ENCODE measurements at places on chromosomes 3 and 15.

- DNase-seq = no peak
Observed at GRCh38 chr15:95405447-95405846, 925.1 kb upstream of the NR2F2 start.

GRCh38 chr3:109440353-109440752, 103.0 kb upstream of the DPPA4 start:
- DNase-seq = peak; percentile 51

GRCh38 chr3:168053115-168053514, 42.6 kb downstream of the GOLIM4 start:
- no peak for DNase-seq

- DNase-seq = no peak
Observed at GRCh38 chr3:182911782-182912111, 68.6 kb downstream of the DCUN1D1 start.

DNA sequence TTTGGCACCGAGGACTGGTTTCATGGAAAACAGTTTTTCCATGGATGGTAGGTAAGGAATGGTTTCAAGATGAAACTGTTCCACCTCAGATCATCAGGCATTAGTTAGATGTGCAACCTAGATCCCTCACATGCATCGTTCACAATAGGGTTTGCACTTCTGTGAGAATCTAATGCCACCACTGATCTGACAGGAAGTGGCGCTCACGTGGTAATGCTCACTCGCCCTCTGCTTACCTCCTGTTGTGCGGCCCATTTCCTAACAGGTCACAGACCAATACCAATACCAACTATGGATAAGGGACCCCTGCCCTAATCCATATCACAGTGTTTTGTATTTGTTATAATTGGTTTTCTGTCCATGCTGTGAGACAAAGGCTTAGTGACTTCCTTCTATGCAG, 58.9 kb downstream of the SLMAP start:
- no peak for DNase-seq

- no peak for DNase-seq
Observed at GRCh38 chr15:62653122-62653521, 389.4 kb upstream of the TPM1 start.

- DNase-seq = no peak
Observed at GRCh38 chr3:184648636-184649035, 63.2 kb downstream of the MAGEF1 start.

DNA sequence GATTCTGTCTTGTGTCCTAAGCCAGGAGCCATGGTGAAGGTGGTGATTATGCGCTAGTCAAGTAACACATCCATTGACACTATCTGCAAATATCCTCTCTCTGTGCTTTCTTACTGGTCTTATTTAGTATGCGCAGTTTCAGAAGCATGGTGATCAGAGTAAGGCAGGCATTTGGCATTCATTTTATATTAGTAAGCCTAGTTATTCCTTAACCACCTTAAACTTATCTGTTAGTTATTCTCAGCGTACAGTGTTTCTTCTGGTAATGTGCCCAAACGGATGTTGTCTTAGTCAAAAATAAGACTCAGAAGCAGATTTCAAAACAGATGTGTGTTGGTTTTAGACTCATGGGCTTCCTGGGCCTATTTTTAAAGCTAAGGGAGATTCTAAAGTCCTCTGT, 329.2 kb downstream of the GRM7 start:
- DNase-seq = no peak

DNA sequence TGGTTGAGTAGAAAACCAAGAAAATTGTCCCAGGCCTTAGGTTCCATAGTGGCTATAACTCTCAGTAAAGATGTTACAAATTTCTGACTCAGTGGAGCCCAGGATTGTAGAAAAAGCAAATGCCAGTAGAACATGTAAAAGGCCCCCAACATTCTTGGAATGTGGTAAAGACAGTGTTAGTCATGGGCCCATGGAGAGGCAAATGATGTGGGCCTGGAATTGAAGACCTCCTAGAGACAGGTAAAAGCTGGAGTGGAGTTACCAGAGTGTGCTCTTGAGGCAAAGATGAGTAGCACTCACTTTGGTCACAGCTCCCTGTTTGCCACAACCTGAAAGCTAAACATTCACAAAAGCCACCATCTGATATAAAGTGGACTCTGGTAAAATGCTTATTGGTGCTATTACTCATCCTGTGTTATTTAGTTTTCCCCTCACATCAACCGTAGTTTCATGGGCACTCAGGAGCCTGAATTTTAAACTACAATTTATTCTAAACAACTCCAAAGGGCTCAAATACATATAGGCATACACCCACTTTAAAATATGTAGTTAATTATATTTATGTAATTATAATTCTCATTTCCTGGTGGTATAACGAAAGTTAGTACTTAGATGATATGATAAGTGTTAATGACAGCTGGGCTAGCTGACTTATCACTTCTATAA, 359.6 kb upstream of the NECTIN3 start:
- no peak for DNase-seq

GRCh38 chr3:152355744-152356665, 87.3 kb downstream of the MBNL1 start:
- DNase-seq = no peak

- no peak for DNase-seq
Observed at GRCh38 chr3:41881233-41881821, 80.6 kb downstream of the ULK4 start.

- no peak for DNase-seq
Observed at GRCh38 chr3:45677033-45677446, 12.2 kb upstream of the SACM1L start.

GRCh38 chr15:42619656-42620371, 44.4 kb downstream of the STARD9 start:
- peak; percentile 64 for DNase-seq

DNA sequence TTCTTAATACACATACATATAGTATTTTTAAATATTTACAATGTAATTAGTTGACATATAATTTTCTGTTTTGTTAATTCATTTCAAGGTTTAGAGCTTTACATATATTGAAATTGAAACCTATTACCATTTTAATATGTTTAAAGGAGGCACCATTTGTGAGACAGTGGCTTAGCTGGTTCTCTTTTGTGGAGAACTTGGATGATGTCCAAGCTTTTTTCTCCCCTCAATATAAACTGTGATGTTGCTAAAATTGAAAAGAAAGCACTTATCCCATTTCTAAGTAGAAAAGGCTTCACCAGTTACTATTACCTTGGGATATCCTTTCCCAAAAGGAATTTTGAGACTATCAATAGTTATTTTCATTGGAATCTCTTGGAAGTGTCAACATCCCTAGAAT, 707.2 kb downstream of the NTRK3 start:
- DNase-seq = no peak

- DNase-seq = no peak
Observed at GRCh38 chr15:72958634-72959033, 93.6 kb upstream of the NEO1 start.

GRCh38 chr3:49781415-49782199, 4.7 kb downstream of the IP6K1 start:
- no peak for DNase-seq

DNA sequence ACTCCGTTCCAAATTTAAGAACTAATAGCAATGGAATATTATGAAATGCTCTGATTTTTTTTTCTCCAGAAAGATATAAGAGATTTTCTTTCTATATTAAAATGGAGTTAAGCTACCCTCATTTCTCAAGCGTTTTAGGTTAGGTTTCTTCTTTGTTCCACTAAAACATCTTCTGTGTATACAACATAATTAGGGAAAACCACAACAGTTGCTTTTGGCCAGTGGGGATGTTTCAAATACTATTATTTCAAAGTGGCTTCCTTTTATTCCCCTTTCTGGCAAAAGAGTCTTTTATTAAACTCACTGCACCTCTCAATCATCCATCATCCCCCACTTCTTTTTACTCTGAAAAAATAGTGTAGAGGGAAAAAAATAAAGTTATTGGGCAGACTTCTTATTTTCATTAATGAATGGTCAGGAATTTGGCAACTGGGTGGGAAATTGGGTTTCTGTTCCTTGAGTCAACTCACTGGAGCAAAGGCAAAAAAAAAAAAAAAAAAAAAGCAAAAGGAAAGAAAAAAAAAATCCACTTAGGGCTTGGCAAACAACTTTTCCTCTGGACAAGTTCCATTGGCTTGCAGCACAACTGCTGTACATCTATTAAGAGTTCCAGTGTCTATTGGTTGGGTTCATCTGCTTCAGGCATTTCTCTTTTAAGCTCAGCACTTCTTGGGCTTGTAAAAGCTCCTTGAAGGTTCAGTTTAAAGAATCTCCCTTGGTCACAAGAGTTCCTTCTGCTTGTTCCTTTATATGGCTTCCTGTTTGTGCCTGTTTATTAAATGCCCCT, 963.4 kb downstream of the ROBO1 start:
- no peak for DNase-seq

All from ecto neural progenitor cell (in vitro differentiated cells).